ENCODE measurements at places on chromosomes 12 and 14.

GRCh38 chr12:80264386-80264785 is 165.0 kb downstream of the OTOGL start:
- no peak for DNase-seq

GRCh38 chr14:65361920-65362319 is 50.6 kb upstream of the FUT8 start:
- no peak for DNase-seq

- DNase-seq = peak; percentile 67
Measured at GRCh38 chr12:121005346-121005815, 10.9 kb downstream of the C12orf43 start.

DNA sequence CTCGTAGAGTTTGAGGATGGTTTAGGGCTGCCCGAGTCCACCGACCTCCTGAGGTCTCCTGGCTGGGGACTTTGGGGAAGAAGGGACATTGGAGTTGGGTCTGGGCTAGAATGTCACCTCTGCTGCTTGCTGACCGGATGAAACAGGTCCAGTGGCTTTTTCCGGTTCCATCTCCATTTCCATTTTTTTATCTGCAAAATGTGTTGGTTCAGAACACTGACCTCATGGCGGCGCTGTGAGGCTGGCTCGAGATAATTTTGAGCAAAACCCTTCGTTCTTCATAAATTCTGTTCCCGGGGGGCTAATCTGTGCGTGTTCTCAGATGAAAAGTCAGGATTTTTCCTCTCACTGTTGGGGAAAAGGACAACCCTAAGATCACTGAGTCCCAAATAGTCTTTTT is 11.7 kb upstream of the MYL2 start:
- no peak for DNase-seq

GRCh38 chr12:5260591-5261086 is 171.3 kb upstream of the NTF3 start:
- DNase-seq = no peak

- no peak for DNase-seq
Measured at GRCh38 chr14:89025561-89026236, 201.2 kb downstream of the TTC8 start.

GRCh38 chr14:73757381-73757780 is 43.2 kb upstream of the PNMA1 start:
- DNase-seq = no peak

- no peak for DNase-seq
Measured at GRCh38 chr12:30753233-30753632, 1.5 kb downstream of the CAPRIN2 start.
